ENCODE measurements at places on chromosomes 5 and 9.

- no peak for DNase-seq
Measured at GRCh38 chr5:56607551-56607950, 207.8 kb upstream of the MAP3K1 start.

DNA sequence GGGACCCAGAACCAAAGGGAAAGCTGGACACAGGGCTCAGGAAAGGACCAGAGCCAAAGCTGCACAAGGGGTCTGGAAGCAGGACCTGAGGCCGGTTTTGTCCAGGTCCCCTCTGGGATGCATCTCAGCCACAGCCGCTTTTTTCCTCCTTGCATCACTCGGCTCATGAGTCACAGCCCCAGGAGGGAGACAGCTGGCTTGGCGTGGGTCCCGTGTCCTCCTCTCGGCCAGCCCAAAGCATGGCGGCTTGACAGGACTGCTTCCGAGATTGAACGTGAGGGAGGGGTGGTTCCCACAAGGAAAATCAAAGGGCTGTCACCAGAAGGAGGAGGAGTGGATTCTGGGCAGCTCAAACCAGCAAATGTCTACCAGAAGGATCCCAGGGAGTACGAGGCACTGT lies 56.7 kb upstream of the CPLX2 start:
- DNase-seq: no peak

- DNase-seq: no peak
Measured at GRCh38 chr5:153463806-153464205, 26.7 kb upstream of the GRIA1 start.

- no peak for DNase-seq
Measured at GRCh38 chr5:59521476-59521875, 372.1 kb downstream of the PDE4D start.

DNA sequence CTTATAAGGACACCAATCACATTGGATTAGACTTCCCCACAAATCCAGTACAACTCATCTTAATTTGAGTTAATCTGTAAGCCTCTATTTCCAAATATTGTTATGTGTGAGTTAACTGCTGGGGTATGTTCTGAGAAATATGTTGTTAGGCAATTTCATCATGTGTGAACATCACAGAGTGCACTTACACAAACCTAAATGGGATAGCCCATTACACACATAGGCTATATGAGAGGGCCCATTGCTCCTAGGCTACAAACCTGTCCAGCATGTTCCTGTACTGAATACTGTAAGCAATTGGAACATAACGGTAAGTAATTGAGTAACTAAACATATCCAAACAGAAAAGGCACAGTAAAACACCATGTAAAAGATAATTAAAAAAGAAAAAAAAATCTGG lies 19.1 kb upstream of the ARSI start:
- no peak for DNase-seq

DNA sequence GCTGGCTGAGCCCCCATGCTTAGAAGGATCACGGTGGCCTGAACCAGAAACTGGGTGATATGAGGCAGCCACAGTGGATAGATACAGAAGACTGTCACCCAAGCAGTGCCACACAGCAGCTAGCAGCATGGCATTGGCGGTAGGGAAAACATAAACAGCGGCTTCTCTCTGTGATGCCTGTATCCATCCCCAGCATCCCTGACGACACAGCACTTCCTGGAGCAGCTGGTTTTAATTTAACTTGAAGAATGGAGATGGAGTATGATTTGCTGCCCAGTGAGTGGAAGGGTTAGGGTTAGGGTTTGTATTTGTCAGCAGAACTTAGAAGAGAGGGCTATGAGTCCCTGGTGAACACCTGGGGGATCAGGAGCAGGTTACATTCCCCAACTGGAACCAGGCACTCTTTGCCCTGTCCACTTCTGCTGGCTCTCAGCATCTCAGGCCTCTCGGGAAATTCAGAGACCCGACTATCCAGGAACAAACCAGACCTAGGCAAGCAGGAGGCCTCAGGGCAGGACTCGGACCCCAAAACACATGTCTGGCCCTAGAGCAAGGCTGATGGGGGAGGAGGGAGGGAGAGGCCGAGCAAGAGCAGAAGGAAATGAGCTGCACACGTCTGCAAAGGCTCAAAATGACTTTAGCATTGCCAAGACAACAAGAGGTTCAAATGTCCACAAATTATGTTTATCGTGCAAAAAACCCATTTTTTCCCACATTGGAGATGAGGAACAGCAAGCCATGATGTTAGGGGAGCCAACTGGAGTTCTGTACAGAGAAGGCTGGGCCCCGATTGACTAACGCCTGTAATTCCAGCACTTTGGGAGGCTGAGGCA lies 6.5 kb upstream of the GGTA1 start:
- DNase-seq: no peak

DNA sequence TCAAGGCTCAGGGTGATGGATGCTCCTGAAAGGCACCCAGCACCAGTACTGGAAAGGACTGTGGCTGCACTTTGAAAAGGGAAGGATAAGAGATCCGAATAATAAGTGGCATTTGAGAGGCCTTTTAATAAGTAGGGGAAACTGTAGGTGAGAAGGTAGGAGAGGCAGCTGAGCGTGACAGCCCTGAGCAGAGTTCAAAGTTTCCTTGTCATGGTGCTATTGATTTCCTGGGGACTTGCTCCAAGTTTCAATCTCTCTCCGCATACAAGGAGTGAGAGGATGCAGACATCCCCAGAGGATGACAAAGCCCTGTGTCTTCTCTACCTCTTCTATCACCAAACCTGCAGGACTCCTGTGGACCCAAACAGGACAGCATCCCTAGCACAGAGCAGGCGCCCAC lies 354.5 kb downstream of the SPOCK1 start:
- DNase-seq: no peak

GRCh38 chr5:96520345-96520744 lies 87.3 kb upstream of the PCSK1 start:
- no peak for DNase-seq

DNA sequence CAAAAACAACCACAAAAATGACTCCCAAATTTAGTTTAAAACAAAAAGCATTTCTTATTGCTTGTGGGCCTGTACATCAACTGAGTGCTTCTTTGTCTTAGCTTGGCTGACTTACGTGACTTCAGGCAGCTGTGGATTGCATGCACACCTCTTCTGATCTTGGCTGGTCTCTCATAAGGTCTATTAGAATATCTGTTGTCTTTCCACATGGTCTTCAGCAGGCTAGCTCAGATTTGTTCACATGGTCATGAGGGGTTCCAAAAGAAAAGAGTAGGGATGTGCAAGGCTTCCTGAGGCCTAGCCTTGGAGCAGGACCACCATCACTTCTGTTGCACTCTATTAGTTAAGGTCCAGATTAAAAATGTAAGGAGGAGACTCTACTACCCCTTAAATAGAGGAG lies 120.1 kb downstream of the LRRC70 start:
- no peak for DNase-seq

- DNase-seq: no peak
Measured at GRCh38 chr9:124188331-124189110, 69.2 kb upstream of the NEK6 start.

All from HEK293T (cell line).